ENCODE measurements at places on chromosomes 1 and 21. TPM values are rescaled to one million over a fixed set of nuclear protein-coding genes. Genes with fewer than 3 reads are reported as not detected.

- no peak for DNase-seq
These were observed 44.3 kb upstream of the TACSTD2 start for GRCh38 chr1:58621391-58621790.

DNA sequence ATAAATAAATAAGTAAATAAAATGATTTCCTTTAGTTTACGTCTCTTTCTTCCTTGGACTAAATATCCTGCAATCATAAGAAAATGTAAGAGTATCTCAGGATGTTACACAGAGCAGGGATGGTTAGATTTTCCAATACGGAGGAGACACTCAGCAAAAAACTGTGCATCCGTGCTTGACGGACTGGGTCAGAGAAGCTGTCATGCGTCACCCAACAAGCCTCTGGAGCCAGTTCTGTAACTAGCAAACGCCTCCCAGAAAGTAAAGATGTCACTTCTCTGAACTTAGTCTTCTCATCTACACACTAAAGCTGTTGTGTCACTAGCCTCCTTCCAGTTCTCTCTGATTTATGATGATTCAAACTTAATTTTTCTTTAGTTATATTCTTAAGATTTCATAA is 3.4 kb downstream of the CFHR4 start:
- DNase-seq: no peak

GRCh38 chr1:21277180-21277579 is 13.1 kb downstream of the ECE1 start:
- DNase-seq: no peak

GRCh38 chr1:181080556-181080955 is 7.9 kb upstream of the IER5 start:
- no peak for DNase-seq

DNA sequence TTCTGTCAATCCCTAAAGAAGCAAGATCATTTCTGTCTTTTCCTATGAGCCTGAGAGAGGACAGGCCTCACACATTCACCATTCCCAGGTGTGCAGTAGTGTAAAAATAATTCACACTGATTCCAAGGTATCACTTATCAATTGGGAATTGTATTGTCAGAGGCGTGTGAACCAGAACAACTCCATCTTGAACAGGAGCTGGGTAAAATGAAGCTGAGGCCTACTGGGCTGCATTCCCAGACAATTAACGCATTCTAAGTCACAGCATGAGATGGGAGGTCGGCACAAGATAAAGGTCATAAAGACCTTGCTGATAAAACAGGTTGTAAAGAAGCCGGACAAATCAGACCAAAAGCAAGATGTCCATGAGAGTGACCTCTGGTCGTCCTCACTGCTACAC is 239.2 kb downstream of the SMYD3 start:
- no peak for DNase-seq

DNA sequence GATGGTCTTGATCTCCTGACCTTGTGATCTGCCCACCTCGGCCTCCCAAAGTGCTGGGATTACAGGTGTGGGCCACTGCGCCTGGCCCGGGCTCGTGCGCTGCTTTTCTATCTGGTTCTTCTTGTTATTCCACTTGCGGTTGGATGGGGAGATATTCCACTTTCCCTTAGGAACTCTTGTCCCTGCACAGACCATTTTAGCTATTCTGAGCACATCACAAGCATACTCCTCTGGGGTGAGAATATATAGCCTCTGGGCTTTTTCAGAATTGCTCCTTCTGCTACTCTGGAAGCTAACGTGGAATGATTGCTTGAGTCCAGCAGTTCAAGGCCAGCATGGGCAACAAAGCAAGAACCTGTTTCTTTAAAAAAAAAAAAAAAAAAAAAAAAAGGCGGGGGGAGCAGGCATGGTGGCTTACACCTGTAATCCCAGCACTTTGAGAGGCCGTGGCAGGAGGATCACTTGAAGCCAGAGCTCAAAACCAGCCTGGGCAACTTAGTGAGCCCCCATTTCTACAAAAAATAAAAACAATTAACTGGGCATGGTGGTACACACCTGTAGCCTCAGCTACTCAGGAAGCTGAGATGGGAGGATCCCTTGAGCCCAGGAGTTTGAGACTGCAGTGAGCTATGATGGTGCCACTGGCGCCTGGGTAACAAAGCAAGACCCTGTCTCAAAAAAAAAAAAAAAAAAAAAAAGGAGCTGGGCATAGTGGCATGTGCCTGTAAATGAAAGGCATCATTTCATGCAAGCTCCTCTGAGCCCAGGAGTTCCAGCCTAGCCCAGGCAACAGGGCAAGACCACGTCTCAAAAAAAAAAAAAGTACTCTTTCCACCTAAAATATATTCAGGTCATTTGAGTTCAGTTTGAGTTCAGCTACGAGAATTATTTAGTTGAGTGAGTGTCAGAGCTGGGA is 11.8 kb upstream of the PGD start:
- DNase-seq: no peak

DNA sequence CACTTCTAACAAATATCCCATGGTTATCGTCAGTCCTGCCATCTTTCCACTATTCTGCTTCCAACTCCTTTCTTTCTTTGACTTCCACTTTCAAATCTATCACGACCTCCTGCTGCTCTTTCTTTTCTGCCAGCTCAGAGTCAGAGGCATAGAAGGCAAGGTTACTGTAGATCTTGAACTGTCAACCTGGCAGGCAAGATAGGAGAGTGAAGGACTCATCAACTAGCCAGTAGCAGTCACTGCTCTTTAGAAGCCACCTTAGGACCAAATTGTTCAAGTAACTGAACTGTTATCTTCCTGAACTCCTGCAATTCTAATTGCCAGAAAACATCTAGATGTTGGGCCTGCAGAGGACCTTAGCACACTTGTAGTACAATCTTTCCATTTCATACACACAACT is 13.1 kb upstream of the FCER1A start:
- no peak for DNase-seq

GRCh38 chr21:34129039-34129891 is 55.9 kb downstream of the MRPS6 start:
- DNase-seq: peak; percentile 79

DNA sequence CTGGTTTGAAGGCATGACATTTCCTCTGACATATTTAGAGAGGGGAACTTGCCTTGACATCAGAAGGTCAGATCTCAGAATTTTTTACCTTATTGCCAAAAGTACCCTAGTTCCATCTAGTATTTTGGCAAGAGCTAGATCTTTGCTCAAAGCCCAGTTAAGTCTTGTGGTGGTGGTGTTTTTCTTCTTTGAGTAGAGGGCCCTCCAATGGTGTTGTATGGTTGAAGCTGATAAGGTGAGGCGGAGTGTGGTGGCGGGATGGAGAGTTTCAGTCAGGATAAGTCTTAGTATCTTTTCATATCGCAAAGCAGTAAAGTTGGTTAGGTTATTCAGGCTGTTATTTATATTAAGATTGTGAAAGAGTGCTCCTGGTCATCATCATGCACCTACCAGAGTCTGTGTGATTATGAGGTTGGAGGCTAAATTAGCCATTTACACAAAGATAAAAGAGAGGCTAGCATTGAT is 20.1 kb upstream of the MACF1 start:
- DNase-seq: no peak

DNA sequence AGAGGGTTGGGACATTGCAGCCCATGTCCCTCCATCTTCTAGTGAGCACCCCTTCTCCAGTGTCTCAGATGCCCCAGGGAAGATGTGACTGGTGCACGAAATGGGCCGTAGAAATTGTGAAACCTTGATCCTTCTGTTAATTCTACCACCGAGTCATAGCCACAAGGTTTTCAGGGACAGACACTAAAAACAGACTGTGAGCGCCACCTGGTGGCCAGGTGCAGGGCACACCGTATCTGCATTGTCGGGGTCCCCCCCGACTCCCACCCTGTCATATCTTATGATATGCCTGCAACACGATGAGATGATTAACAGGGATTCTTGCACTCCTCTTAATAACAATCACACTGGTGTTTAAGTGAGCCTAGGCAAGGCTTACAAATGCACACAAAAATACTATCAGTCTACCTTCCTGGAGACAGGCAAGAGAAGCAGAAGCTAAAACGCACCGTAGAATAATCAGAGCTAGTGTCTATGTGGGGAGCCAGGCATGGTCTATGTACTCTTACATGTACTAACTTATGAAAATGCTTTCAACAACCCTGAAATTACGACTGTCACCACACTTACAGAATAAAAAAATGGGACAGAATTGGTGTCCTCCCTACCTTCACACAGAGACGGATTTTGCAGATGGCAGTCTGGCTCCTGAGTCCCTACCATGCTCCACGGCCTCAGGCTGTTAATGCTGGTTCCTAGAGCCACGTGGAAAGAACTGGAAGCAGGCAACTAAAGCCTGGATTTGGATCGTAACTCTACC is 57.9 kb downstream of the FHAD1 start:
- DNase-seq: peak; percentile 66

DNA sequence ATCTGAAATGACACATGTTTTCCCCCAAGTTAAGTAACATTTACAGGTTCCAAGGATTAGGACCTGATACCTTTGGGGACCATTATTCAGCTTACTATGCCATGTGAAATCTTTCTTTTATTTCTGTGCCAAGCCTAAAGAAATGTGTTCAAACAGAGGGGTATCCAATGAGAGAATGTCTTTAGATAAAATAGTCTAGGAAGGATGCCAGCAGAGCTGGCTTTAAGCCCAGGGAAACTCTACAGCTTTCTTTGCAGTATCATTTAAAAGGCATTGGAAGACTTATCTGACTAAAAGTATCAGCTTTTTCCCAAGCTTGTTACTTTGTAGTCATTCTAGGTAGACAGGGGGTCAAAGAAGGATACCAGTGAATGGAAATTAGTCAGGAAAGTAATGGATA is 860.4 kb downstream of the PLA2G4A start:
- DNase-seq: no peak

GRCh38 chr1:39452540-39452939 is 38.9 kb upstream of the BMP8A start:
- peak; percentile 12 for DNase-seq

GRCh38 chr1:82343381-82343780 is 542.6 kb downstream of the ADGRL2 start:
- no peak for DNase-seq

DNA sequence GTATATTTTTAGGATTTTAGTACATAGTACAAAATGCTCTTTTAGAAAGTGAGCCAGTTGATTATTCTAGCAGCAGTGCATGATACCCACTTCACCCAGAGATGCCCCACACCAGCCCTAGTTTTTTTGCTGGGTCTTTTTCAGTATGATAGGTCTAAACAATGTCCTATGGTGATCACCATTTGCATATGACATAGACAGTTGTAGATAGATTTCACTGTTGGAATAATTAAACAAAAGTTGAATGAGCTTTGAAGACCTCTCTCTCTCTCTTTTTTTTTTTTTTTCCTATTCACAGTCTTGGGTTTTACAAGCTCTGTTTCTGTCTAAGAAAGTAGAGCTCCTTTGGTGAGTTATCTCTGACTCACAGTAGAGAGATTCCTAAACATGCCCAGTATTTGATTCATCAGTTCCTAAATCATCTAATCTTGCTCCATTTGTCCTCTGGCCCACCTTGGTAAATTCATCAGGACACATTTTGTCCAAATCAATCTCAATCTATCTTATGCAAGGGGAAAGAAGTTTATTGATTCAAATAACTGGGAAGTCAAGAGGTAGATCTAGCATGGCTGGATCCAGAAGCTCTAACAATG is 44.7 kb upstream of the VAV3 start:
- no peak for DNase-seq

- DNase-seq: no peak
These were observed 13.9 kb upstream of the FMOD start for GRCh38 chr1:203364806-203365205.

DNA sequence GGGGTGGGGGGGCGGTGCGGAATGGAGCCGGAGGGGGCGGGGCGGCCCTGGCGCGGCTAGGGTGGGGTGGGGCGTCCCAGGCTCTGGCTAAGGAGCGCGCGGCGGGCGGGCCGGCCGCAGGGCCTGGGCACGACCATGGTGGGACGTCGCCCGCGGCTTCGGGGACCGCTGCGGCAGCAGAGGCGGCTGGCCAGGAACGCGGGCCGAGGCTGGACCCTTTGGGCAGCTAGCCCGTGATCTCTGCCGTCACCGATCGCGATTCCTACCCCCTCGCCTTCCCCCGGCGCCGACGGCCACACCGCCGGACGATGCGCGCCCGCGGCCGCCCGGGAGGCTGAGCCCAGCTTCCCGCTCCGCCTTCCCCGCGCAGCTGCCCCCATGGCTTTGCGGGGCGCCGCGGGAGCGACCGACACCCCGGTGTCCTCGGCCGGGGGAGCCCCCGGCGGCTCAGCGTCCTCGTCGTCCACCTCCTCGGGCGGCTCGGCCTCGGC is at the start of gene MAP3K21:
Gene MAP3K21 (plus strand): TSS at position 74 of the 491 bp plus-strand sequence. CDS start 305 bp downstream, at position 379.
- DNase-seq: no peak

The BTBD8 gene
- 0.30 TPM for polyA plus RNA-seq

The UBL4B gene
- polyA plus RNA-seq: not detected
